ENCODE measurements at places on chromosomes 3 and 15. TPM values are rescaled to one million over a fixed set of nuclear protein-coding genes. Genes with fewer than 3 reads are reported as not detected.

DNA sequence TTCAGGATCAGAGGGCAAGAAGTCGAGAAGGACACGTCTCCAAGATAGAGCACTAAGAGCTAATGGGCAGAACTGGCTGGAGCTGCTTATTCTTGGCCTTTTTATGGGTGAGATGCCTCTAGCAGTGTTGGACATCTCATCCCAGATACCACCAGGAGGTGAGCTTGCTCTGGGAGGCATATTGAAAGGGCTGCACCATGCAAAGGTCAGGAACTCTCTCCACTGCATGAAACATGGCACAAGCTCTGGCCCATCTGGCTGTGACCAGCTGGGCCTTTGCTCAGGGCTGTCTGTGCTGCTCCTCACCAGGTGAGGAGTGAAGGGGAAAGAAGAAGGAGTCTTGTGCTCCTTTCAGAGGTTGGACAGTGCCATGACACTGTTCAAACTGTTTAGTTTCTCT is 188.7 kb downstream of the THSD4 start:
- DNase-seq, result no peak

DNA sequence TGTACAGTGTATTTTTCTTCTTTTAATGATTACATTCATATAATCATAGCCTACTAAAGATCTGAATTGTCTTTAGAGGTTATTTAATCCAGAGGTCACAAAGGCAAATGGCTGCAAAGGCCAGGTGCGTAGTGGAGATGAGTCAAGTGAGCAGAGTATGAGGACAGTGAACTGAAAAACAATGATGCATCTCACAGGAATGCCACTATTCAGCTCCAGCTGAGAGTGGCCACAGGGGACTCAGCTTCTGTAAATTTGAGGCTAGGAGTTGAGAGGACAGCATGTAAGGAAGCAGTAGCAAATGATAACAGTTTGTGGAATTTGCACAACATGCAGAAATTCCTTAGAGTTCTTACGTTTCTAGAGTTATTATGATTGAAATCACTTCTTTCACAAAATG is 50.4 kb downstream of the COL6A5 start:
- DNase-seq, result no peak

DNA sequence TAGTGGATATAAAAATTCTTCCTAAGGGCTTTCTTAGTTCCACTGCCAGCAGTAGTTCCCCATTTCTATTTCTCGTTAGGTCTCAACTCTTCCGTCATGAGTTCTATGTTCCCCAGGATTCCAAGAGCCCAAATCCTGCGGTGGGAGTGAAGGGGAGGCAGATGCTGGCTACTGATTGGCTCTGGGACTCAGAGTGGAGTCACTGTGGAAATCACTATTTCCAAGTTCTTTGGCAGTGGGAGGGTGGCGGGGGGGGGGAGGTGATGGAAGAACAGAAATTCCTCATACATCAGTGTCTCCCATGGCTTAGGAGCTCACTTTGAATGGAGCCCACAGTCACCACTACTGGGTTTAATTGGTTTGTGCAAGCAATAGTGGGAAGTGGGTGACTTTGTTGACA is 5.6 kb downstream of the CCR1 start:
- DNase-seq, result no peak

DNA sequence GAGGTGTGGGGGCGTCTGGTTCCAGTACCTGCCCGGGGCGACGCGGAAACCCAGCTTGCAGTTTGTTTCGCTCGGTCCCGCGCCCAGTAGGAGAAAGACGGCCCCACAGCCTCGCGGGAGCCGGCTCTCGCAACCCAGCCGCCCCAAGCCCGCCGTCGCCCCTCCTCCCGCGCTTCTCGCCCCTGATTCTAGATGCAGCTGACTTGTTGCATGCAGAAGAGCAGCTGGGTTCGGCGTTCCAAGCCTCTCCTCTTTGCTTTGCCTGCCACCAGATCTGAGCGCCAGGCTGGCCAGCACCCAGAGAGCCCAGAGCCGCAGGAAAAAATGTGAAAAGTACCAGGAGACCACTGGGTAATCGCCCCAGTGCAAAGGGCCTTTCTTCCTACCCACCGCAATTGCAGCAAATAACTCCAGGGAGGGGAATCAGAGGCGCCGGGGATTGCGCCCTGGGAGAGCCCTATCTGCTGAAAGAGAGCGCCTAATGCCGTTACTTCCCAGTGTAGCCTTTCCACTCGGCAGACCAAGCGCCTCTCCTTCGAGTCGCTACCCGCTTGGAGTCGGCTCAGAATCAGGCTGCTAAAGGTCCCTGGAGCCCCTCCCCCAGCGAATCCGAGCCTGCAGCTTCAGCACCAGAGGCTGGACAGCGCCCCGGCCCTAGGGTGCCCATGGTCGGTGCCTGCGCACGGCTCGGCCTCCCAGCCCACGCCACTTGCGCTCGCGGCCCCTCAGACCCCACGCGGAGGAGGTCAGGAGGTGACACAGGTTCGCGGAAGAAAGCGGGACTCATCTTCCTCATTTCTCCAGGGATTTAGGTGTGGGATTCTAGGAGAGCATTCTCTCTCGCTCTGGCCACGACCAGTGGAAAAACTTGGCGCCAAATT is 15.7 kb upstream of the AEN start:
- DNase-seq, result no peak

- DNase-seq, result no peak
Measured at GRCh38 chr15:82952158-82953081, at the start of gene HOMER2. Gene HOMER2, minus strand, starts transcription at chr15:82952720. Its CDS starts 185 bp downstream, at chr15:82952535.

DNA sequence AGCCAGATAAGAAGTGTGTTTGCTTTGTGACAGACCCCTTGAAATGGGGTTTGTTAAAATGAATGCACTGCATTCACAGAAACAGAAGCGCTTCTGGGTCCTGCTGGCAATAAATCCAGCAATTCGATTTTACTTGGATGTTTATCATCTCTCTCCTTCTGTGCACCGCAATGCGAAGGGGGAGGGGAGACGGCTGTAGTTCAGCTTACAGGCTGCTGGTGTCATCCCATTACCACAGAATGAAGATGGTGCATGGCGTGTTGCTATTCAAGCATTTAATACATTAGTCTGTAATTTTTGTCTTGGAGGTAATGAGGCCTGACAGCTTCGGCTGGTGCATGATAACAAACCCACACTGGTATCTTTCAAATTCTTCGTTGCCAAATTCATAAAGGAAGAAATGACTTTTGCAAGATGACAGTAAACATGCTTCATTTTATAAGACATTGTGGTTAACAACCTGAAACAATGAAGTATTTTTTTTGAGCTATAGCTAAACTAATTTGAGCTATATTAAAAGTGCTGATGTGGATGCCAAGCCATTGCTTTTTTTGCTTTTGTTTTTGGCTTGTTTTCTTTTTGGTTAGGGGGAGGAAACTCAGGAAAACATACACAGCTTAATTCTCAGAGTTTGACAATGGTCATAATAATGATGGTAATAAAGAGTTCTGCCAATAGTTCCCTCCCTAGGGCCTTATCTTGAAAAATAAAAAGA is 418.3 kb downstream of the OTOL1 start:
- no peak for DNase-seq

GRCh38 chr3:64903006-64903405 is 215.2 kb upstream of the ADAMTS9 start:
- no peak for DNase-seq

- no peak for DNase-seq
Measured at GRCh38 chr3:133998691-133999241, 31.0 kb downstream of the SLCO2A1 start.

DNA sequence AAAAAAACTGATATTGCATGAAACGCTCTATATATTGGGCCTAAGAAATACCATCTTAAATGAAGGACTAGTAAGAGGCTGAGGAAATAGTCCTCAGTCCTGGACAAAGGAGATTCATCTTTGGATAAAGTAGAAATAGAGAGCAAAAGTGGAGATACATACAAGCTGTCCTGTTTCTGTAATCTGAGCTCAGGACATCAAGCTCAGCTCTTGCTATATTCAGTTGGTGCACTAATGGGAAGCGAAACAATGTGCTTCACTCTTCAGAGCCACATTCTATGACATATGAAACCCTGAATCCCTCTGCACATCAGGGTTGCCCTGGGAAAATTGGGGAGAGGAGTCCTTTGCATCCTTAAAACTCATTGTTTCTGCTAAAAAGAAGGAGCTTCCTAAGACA is 290.7 kb downstream of the VPS13C start:
- no peak for DNase-seq

Gene PLA1A
- total RNA-seq, result 0.22 TPM

Gene LRRN1
- total RNA-seq, result not detected

Gene CGNL1
- total RNA-seq, result not detected

Measured in activated T-helper 1 cell treated with anti-CD3 and anti-CD28 coated beads, Interleukin-12 subunit alpha, Interleukin-12 subunit beta, Interleukin-2, Interleukin-4 antibody, amounts not matched to agents 30 ng/mL and 10 ng/mL and 1 ng/mL, durations not matched to agents 14 hours and 24 hours and 36 hours (primary cell).